Cardiac muscle cell (in vitro differentiated cells and primary cell): ENCODE measurements at places on chromosomes 2 and 18. TPM values are rescaled to one million over a fixed set of nuclear protein-coding genes. Genes with fewer than 3 reads are reported as not detected.
A peak's percentile ranks its signal among the peaks of the same experiment; 100 is the strongest.

- DNase-seq = no peak
Measured at GRCh38 chr2:1824202-1824905, 80.0 kb upstream of the PXDN start.

DNA sequence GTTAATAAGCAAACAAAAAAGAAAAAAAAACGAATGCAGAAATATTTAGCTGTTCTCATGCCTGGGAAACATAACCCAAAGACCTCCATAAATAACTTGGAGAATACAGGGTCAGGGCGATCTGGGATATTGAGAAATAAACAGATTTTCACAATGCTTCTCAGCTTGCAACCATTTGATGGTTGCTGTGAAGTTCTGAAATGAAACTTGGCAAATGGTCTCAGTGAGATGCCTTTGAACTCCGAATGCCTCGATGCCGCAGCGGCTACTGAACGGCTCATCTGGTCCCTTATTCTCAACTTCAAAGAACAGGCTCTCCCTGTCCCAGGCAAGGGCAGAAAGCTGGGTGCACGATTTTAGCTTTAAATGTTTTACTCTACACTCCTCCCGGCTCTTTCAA is 78.1 kb downstream of the ZNF516 start:
- DNase-seq = peak; percentile 76

- DNase-seq = no peak
Measured at GRCh38 chr18:32724071-32724749, 48.6 kb downstream of the KLHL14 start.

GRCh38 chr18:43046322-43046721 is 69.2 kb downstream of the RIT2 start:
- no peak for DNase-seq

DNA sequence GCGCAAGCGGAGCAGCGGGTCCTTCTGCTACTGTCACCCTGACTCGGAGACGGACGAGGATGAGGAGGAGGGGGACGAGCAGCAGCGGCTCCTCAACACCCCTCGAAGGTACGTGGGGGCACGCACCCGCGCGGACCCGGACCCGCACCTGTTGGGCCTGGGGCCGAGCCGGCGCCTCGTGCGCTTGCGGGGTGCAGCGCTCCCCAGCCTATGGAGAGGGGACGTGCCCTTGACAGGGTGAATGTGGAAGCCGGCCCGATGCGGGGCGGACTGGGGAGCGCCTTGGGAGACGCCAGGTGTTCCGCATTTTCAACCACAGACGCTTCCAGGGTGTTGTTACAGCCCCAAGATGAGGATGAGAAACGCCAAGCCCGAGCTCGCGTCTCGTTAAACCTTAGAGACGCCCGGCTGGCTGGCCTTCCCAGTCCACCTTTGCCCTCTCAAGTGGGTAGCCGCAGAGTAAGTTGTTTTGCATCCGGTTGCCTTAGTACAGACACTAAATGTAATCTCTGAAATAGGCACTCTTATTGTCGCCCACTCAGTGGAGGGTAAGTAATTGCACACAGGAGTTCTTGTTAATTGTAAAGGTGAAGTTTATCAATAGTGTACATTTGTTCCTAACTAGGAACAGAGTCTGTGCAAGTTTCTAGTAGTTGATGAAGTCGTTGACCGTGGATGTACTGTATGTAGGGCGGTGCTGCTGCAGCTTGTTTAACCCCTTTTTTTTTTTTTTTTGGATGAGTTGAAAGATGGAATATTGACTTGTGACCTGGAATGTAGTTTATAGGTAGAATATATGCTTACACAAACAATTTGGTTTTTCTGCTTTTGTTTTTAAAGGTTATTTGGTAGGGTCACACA is 815 bp downstream of the GMCL1 start:
- DNase-seq = peak; percentile 38

- DNase-seq = no peak
Measured at GRCh38 chr18:8422391-8422790, 186.8 kb upstream of the RAB12 start.

GRCh38 chr2:56239437-56239836 is 55.6 kb downstream of the CCDC85A start:
- no peak for DNase-seq

DNA sequence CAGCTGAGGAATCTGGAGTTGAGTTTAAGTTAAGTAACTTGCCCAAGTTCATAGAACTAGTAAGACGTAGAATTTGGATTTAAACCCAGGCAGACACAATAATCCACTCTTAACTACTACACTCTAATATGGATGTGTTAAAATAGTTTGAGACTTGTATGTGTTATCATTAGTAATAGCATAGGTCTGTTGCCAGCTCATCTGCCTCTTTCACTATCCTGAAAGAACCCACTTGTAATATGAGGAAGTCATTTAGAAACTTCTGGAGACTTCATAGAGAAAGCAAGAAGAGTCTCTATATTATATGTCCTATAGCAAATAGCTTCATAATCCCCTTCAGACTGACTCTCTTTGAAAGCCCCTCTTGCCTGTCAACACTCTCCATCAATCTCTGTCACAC is 43.0 kb upstream of the ACADL start:
- no peak for DNase-seq

GRCh38 chr2:26598336-26598995 is 42.7 kb downstream of the CIB4 start:
- DNase-seq = no peak

GRCh38 chr18:67367540-67367939 is 149.0 kb downstream of the DSEL start:
- no peak for DNase-seq

DNA sequence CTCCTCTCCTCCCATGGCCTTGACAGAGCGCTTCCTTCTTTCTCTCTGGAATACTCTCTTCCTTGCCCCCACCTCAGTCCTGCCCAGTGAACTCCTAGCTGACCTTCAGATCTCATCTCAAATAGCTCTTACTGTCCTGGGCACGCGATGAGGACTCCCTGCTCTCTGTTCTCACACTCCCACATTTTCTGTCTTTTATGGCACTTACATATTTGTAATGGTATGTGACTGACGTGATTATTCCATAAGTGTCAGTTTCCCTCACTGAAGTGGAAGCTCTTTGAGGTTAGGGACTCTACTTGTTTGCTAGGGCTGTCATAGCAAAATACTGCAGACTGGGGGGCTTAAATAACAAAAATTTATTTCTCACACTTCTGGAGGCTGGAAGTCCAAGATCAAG is 1.7 kb upstream of the DYSF start:
- no peak for DNase-seq

GRCh38 chr2:201411421-201411820 is 39.8 kb downstream of the TRAK2 start:
- peak; percentile 53 for DNase-seq

DNA sequence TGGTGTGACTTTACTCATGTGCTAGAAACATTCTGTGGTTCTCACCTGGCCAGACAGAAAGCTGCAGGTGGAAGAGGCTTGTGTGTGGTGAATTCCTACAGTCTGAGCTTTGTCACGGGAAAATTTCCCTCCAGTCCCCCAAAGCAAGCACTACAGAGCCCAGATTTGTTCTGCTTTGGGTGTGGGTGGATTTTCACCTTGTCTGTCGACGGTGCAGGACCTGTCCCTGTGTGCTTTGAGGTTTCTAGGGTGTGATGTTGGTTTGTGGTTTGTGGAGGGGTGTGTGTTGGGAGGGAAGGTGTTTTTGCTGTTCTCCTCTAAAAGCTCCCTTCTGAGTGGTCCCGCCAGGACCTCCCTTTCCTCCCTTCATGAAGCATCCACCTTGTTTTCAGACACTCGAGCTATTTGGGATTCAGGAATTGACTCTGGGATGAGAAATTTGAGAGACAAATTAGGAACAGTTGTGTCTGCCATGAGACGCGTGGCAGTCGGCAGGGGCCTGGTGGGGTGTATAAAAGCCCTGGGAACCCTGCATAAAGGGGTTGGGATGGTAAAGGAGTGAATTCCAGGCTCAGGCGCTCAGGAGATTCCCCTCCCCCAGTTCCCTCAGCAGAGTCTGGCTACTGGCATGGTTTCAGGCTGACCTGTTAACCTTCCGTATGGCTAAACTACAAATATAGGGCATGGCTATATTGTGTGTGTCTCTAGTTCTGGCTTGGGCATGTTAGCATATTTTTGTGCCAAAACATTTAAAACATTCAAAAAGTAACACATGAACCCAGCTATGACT is 65.5 kb downstream of the DGKD start:
- DNase-seq = peak; percentile 34

- no peak for DNase-seq
Measured at GRCh38 chr2:8477552-8478470, 204.0 kb upstream of the ID2 start.

- no peak for DNase-seq
Measured at GRCh38 chr2:99545604-99546003, 55.8 kb upstream of the REV1 start.

- DNase-seq = peak; percentile 57
Measured at GRCh38 chr2:73920577-73921545, 5.8 kb upstream of the DGUOK start.

DNA sequence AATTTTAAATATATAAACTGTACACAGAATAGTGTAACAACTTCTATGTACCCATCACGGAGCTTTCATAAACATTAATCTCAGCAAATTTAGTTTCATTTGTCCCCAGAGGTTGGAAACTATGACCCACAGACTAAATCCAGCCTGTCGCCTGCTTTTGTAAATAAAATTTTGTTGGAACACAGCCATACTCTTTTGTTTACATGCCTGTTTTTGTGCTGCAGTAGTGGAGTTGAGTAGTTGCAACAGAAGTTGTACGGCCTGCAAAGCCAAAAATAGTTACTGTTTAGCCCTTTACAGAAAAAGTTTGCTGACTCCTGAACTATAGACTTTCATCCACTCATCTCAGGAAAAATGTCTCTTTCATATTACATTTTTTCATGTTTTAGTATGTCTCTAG is 39.8 kb downstream of the RBM45 start:
- peak; percentile 15 for DNase-seq

DNA sequence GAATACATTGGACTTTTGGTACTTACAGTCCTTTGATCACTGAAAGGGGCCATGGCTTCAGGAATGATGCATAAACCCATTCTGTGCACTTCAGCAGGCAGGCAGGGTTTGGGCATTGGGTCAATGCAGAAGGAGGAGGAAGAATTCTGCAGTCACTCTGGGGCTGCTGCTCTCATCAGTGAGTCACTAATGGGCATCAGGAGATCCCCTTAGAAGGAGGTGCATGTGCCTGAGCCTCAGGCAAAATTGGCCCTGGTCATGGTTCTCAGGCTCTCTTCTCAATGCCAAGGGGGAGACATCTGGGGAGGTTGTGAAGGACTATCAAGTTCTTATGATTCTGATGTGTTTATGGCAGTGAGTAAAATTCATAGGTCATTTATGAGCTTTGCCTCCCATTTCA is 52.0 kb upstream of the TNP1 start:
- DNase-seq = no peak

DNA sequence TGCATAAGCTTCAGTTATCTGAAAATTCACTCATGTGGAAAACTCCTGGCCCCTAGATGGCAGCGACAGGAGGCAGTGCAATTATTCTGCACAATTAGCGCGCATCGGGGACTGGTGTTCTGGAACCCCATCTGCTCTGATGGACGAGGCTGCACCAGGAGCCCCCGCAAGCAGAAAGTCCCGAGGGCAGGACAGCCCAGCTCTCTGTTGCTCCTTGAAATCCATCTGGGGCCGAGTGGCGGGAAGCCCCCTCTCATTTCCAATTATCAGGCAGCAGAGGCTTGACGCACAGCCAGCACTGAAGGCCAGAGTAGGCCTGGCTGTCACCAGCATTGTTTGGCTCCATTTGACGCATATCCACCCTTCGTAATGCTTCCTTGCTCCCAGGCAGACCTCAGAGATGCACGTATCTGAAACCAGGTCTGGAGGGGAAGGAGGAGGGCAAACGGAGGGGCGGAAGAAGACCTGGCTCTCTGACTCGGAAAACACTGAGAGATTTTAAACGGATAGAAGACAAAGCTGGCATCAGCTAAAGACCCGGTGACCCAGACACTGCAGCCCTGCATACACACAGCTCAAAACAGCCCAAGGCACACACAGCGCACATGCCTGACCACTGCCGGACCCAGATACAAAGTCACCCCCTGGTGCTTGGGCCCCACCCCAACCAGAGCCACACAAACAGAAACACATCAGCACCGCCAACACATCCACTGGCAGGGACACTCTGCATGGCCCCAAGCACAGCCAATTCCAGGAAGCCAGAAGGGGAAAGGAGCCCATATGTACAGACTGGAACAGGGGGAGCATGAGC is 69.8 kb downstream of the TNS1 start:
- DNase-seq = peak; percentile 53

GRCh38 chr2:66604326-66604725 is 169.4 kb downstream of the MEIS1 start:
- no peak for DNase-seq

DNA sequence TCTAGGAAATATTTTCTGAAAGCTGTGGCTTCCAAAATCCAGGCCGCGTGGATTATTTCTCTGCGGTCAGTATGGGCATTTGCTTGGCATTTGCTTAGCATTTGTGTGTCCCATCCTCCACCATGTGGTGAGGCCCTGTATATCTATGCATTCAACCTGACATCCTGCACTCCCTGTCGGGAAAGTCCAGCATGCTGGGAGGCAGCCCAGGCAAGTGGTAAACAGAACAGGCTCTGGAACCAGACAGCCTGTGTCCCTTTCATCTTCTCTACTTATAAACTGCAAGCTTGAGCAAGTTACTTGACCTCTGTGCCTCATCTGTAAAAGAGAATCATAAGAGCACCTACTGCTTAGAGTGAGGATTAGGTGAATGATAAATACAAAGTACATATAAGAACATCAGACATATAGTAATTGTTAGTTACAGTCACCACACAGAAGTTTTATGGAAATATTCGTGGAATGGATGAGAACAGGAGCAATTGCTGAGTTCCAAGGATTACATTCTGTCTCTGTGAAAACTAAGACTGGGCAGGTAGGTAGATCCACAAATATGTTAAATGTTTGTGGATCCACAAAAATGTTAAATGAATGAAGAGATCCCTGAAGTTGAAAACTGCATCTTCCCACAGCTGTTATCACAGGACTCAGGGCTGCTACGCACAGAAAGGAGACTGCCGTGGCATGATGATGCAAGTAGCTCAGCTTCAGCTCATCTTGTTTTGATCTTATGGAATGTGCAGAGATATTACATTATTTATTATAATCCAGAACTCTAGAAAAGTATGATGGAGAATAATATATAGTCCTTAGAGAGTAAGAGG is 317.0 kb upstream of the MMADHC start:
- peak; percentile 19 for DNase-seq

GRCh38 chr18:49560624-49561288 is 1.1 kb upstream of the LIPG start:
- peak; percentile 27 for DNase-seq

- DNase-seq = no peak
Measured at GRCh38 chr2:61784643-61785042, 69.2 kb downstream of the FAM161A start.

Gene MYOM1
- 209 and 219 TPM in 2 replicates for total RNA-seq

Gene CXCR1
- not detected in 2 replicates for total RNA-seq

Gene SNX17
- total RNA-seq = 91.9 and 141 TPM in 2 replicates

Gene FARP2
- 24.4 and 26.5 TPM in 2 replicates for total RNA-seq

Gene IL36A
- total RNA-seq = not detected in 2 replicates

Gene ABCG5
- total RNA-seq = 0.18 TPM in 1 of 2 replicates, not detected in the other

Gene RRM2
- total RNA-seq = 14.0 and 20.7 TPM in 2 replicates

Gene ANKRD53
- total RNA-seq = 0.92 and 1.3 TPM in 2 replicates

Gene MLPH
- 0.11 and 0.27 TPM in 2 replicates for total RNA-seq

Gene HTR2B
- not detected in 2 replicates for total RNA-seq
